ENCODE measurements at places on chromosomes 2 and 18.

DNA sequence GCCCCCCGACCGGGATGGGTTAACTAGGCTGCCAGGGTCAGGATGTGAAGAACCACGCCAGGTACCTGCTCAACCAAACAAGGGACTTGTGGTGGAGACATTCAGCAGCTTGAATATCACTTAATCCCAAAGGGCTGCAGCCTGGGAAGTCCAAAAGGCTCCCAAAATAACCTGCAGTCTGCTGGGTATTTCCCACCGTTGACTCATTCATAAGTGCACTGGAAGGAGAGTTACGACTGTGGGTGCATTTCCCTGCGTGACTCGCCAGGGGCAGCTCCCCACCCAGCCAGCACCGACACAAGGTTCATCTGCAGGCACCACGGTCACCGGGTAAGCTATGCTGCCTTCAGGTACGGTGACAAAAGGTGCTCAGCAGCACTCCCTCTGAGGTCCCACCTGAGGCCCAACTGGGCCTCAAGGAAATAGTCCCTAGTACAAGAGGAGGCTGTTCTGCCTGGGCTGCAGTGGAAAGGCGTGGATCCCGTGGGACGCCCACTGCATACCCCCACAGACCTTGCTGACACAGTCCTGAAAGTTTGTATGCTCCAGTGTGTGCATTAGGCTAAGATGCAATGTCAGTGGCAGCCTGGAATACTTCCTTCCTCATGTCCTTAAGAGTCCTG, 86.5 kb downstream of the UXS1 start:
- no peak for DNase-seq

GRCh38 chr2:109497911-109498870, 115.6 kb downstream of the SEPTIN10 start:
- no peak for DNase-seq

- no peak for DNase-seq
These were observed 49.2 kb upstream of the TGIF1 start for GRCh38 chr18:3400567-3401296.

GRCh38 chr2:70241340-70241739, 7.1 kb downstream of the TIA1 start:
- no peak for DNase-seq

Measured in A549 (cell line).